ENCODE measurements at places on chromosomes 7 and 10. TPM values are rescaled to one million over a fixed set of nuclear protein-coding genes. Genes with fewer than 3 reads are reported as not detected.

Gene KIAA1549
- total RNA-seq, result 8.0 TPM

Gene BTBD16
- 0.14 TPM for total RNA-seq

Gene MORN4
- total RNA-seq, result 3.3 TPM

Gene PNLIP
- 12,549 TPM for total RNA-seq

Gene PRPS1L1
- total RNA-seq, result not detected

Data from pancreas (tissue), 10 donors.